ENCODE measurements at places on chromosomes 2 and 18.

DNA sequence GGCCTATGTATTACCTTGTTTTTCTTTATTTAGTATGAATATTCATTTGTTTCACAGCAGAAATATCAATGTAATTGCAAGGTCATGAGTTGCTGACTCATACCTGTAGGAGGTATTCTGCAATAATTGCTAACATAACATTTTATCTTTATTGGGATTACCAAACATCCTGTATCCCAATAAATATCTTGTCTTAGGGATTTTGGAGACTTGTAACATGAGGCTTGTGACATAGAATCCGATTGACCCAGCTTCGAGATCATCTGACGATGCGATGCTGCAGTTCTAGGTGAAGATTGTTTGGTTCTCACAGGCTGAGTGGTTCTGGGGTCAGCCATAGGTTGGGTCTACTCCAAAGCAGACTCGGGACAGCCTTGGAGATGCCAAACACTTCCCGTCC, 133.4 kb upstream of the RND3 start:
- no peaks in the 10 kb centered on the region for H3K27me3 ChIP-seq
- no peaks in the 10 kb centered on the region for H3K36me3 ChIP-seq
- no peaks in the 10 kb centered on the region for H3K4me1 ChIP-seq
- DNase-seq: no peak
- no peak overlapping the region for H3K4me3 ChIP-seq
- no peak overlapping the region for H3K27ac ChIP-seq

DNA sequence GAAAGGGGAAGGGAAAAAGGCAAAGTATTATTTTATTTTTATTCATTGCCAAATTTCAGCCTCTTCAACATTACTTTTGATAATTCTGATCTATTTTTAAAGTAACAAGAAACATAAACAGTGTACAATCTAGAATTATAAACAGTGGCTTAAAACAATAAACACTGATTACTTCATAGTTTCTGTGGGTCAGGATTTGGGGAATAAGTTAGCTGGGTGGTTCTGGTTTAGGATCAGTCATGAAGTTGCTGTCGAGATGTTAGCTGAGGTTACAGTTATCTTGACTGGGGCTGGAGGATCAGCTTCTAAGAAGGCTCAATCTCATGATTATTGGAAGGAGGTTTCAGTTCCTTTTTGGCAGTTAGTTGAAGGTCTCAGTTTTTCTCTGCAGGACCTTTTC, 109.2 kb downstream of the SCN2A start:
- H3K27me3 ChIP-seq: no peaks in the 10 kb centered on the region
- no peaks in the 10 kb centered on the region for H3K36me3 ChIP-seq
- H3K4me3 ChIP-seq: no peak overlapping the region
- DNase-seq: no peak
- no peaks in the 10 kb centered on the region for H3K4me1 ChIP-seq
- no peak overlapping the region for H3K27ac ChIP-seq

- no peak overlapping the region for H3K27ac ChIP-seq
- H3K27me3 ChIP-seq: no peaks in the 10 kb centered on the region
- H3K4me3 ChIP-seq: peak overlapping the region; percentile 85
- H3K36me3 ChIP-seq: peaks cover 26% of the 10 kb centered on the region
- H3K4me1 ChIP-seq: peaks cover 18% of the 10 kb centered on the region
- no peak for DNase-seq
These were observed 1.4 kb downstream of the DNAJC10 start for GRCh38 chr2:182717416-182717815.

DNA sequence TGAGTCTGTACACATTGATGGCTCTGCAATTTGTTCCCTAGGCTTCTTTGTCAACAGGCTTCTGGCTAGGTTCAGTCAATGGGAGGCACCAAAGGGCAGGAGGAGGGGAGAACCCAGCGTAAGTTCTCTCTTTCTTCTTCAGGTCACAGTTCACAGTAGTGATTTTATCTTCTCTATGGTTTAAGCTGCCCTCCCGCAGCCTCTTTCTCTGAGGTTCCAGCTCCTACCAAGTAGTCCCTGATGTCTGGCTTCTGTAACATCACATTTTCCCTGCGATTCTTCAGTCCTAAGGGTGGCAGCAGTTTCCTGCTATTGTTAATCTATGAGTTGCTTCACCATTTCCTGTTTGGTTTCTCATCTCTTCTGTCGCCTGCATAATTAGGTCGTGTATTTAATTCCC, 107.4 kb downstream of the CPO start:
- no peaks in the 10 kb centered on the region for H3K36me3 ChIP-seq
- H3K27ac ChIP-seq: no peak overlapping the region
- H3K27me3 ChIP-seq: no peaks in the 10 kb centered on the region
- peaks cover 17% of the 10 kb centered on the region for H3K4me1 ChIP-seq
- no peak for DNase-seq

GRCh38 chr18:10318691-10318970, 135.8 kb upstream of the APCDD1 start:
- H3K27ac ChIP-seq: no peak overlapping the region
- no peaks in the 10 kb centered on the region for H3K27me3 ChIP-seq
- peaks cover 9% of the 10 kb centered on the region for H3K4me1 ChIP-seq
- DNase-seq: peak; percentile 19
- H3K36me3 ChIP-seq: no peaks in the 10 kb centered on the region

DNA sequence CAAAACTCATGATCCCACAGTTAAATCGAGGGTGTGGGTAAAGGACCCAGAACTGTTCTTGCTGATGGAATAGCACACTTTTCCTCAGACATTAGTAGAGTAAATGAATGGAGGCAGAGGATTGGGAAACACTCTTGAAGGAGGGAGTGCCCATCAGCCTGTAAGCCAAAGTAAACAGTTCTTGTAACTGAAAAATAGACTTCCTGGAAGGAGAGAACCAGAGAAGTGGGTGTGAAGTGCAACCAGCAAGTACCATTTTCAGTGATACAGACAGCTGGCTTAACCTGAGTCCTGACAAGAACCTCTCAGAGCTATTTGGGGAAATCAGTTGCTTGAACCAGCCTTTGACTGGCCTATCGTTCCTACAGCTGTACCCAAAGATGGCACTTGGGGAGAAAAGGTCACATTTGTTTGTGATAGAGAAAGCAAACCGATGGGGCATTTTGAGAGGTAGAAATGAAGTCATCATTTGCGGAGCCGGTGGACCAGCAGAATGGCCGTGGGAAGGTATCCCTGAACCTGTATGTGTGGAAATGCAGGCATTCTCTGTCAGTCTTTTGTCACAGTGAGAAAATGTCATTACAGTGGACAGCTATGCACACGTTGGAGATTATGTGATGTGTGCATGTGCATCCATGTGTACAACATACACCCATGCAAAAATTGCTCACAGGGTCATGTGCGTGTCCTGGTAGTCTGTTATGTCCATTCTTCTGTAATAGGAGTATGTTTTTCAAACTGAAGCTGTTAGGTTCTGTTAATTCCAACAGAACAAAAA, 17.8 kb downstream of the CRIM1 start:
- no peak overlapping the region for H3K4me3 ChIP-seq
- H3K27me3 ChIP-seq: no peaks in the 10 kb centered on the region
- no peaks in the 10 kb centered on the region for H3K36me3 ChIP-seq
- no peak overlapping the region for H3K27ac ChIP-seq
- peaks cover 49% of the 10 kb centered on the region for H3K4me1 ChIP-seq
- DNase-seq: no peak

DNA sequence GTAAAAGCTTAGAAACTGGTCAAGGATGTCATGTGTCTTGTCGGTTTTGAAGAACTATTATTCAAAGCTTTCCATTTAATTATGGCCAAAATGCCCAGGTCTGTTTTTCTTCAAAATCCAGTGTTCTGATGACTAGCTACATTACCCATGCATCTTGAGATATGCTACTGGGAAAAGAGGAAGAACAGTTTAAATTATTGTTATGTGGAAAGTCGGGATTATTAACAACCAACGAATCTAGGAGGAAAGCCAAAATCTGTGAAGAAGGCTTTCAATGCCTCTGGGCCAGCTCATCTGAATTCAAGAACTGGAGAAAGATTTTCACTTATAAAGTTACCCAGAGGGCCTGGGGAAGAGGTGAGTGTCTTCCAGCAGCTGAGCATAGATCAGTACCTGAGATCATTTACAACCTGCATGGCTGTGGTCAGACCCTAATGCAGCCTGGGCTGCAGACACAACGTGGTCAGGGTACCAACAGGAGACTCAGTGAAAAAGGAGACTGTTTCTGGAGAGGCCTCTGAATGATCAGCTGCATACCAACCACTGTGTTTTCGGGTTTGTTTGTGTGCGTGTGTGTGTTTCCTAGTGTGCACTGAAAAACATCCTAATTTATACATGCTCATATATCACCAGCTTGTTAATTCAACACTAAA, 308.5 kb downstream of the NRXN1 start:
- H3K4me3 ChIP-seq: no peak overlapping the region
- no peak overlapping the region for H3K27ac ChIP-seq
- no peak for DNase-seq
- no peaks in the 10 kb centered on the region for H3K36me3 ChIP-seq
- peaks cover 26% of the 10 kb centered on the region for H3K4me1 ChIP-seq

- no peaks in the 10 kb centered on the region for H3K4me1 ChIP-seq
- H3K4me3 ChIP-seq: no peak overlapping the region
- DNase-seq: no peak
- H3K27me3 ChIP-seq: no peaks in the 10 kb centered on the region
- H3K36me3 ChIP-seq: no peaks in the 10 kb centered on the region
These were observed 52.5 kb downstream of the FAM117B start for GRCh38 chr2:202687276-202687675.

DNA sequence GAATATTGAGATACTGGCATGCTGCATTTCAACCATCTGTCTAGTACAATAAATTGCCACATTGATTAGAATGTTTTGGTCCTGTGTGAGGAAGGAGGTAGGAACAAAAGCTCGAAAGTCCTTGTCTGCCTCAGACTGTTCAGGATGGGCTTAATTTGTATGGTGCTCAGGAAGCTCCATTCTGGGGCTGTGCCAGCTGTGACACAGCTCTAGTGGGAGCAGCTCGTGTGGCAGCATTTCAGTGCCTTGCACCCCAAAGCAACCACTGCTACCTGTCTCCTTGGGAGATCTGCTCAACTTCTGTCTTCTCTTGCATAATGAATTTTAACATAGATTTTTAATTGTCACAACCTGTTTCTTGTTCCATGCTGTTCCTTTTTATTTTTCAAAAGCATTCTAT, 144.4 kb upstream of the THUMPD2 start:
- H3K27me3 ChIP-seq: no peaks in the 10 kb centered on the region
- H3K4me1 ChIP-seq: no peaks in the 10 kb centered on the region
- DNase-seq: no peak
- H3K27ac ChIP-seq: no peak overlapping the region
- H3K4me3 ChIP-seq: no peak overlapping the region

GRCh38 chr18:62506495-62507143, 16.2 kb upstream of the ZCCHC2 start:
- no peaks in the 10 kb centered on the region for H3K4me1 ChIP-seq
- no peak overlapping the region for H3K4me3 ChIP-seq
- no peak for DNase-seq
- no peaks in the 10 kb centered on the region for H3K27me3 ChIP-seq
- no peak overlapping the region for H3K27ac ChIP-seq

GRCh38 chr2:241366678-241367077, 10.6 kb downstream of the FARP2 start:
- no peak overlapping the region for H3K4me3 ChIP-seq
- peaks cover 42% of the 10 kb centered on the region for H3K4me1 ChIP-seq
- no peaks in the 10 kb centered on the region for H3K36me3 ChIP-seq
- no peak for DNase-seq
- no peak overlapping the region for H3K27ac ChIP-seq

DNA sequence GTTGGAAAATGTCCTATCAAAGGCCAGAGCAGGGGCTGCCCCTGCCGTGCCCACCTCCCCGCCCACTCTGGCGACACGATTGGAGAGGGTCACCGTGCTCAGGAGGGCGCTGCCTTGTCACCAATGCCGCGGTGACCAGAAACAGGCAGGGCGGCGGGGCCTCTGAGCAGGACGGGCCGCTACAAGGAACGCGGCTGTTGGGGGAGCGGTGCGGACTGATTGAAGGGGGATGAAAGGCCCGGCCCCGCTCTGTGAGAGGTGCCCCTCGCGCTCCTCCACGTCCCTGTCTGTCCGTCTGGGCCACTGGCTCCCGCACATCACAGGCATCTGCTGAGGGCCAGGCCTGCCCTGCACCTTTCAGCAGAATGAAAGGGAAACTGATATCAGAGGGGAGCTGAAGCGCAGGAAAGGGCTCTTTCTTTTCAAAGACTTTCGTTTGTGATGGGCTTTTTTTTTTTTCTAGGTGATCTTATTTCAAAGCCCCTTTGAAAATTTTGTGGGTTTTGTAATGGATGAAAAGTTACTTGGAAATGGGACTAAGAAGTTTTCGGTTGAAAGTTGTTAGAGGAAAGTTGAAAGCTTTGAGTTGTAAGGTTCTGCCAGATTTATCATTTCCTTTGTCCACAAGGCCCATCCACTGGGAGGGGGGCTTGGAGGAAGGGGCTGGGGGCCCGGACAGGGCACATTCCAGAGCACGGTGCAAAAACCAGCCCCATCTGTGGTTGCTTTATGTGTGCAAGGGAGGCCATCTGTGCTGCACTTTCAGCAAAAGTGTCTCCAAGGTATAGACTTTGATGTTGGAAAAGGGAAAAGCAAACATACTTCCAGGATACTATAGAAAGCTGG, 244.2 kb downstream of the KLHL29 start:
- DNase-seq: peak; percentile 16
- H3K27me3 ChIP-seq: no peaks in the 10 kb centered on the region
- H3K4me3 ChIP-seq: no peak overlapping the region
- no peak overlapping the region for H3K27ac ChIP-seq

Data from neural progenitor cell (in vitro differentiated cells).